Glomerular endothelial cell (primary cell): ENCODE measurements at places on chromosomes 6 and 20.
A peak's percentile ranks its signal among the peaks of the same experiment; 100 is the strongest.

DNA sequence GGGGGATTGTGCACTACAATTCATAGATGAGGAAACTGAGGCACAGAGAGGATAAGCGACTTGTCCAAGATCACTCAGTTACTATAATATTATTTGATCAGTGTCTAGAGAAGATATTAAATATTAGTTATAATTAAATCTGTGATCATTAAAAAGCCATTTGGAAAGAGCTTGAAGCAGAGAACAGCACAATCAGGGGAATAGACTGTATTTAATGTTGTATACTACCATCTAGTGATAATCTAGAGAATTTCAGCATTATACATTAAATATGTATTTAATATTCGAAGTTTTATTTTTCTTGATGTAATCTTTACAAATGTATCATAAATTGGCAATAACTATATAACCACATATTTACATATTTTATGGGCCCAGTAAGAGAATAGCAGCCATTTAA is 20.1 kb upstream of the MTCL3 start:
- no peak for DNase-seq

GRCh38 chr6:137297887-137298286 is 78.7 kb upstream of the IFNGR1 start:
- peak; percentile 41 for DNase-seq

GRCh38 chr20:34829191-34829590 is 3.7 kb upstream of the NCOA6 start:
- no peak for DNase-seq

- DNase-seq = no peak
These were observed 16.9 kb upstream of the STK35 start for GRCh38 chr20:2084703-2085102.

- DNase-seq = no peak
These were observed 12.3 kb downstream of the LOC128125822 start for GRCh38 chr6:63584566-63584965.
